Psoas muscle (tissue), 8 donors: ENCODE measurements at places on chromosomes 13 and 19. TPM values are rescaled to one million over a fixed set of nuclear protein-coding genes. Genes with fewer than 3 reads are reported as not detected.

The TMEM38A gene
- total RNA-seq, result 158 TPM

The ELANE gene
- not detected for total RNA-seq

The NKG7 gene
- total RNA-seq, result 0.62 TPM

The ZNF550 gene
- total RNA-seq, result 4.9 TPM

The SSC5D gene
- total RNA-seq, result 2.1 TPM

The ERVV-1 gene
- total RNA-seq, result not detected

GRCh38 chr13:100625447-100625846 lies 36.9 kb upstream of the GGACT start:
- no peaks in the 10 kb centered on the region for H3K27me3 ChIP-seq
- no peaks in the 10 kb centered on the region for H3K4me1 ChIP-seq
- H3K27ac ChIP-seq, result no peak overlapping the region
- H3K36me3 ChIP-seq, result peaks cover 42% of the 10 kb centered on the region
- no peak for DNase-seq
- no peak overlapping the region for H3K4me3 ChIP-seq

DNA sequence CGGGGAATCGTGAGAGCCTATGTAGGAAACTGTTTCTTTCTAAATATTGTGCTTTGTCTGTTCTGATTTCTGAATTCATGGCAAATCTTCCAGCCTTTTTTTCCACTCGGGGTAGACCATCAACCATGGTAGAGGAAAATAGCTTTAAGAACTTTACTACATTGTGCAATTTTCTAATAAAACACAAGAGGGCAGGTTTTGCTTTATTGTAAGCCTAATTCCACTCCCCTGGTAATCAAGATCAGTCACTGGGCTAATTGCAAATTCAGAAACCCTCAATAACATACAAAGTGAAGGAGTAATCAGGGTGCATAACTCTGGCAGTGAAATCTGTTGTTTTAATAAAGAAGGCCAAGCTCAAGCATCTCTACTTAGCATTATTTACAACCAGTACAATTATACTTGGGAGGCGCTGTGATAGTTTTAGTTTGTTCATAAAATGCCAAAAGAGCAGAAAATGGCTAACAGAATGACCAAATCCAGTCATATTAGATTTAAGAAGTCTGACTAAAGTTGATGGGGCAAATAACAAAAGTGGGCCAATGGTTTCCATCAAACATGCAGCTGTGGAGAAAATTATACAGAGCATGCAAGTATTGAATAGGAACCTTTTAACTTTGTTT lies 43.8 kb downstream of the DCT start:
- H3K27ac ChIP-seq, result no peak overlapping the region
- no peak overlapping the region for H3K4me3 ChIP-seq
- DNase-seq, result no peak
- no peaks in the 10 kb centered on the region for H3K4me1 ChIP-seq
- no peaks in the 10 kb centered on the region for H3K36me3 ChIP-seq

GRCh38 chr19:6392221-6393073 lies 517 bp downstream of the GTF2F1 start:
- H3K27me3 ChIP-seq, result no peaks in the 10 kb centered on the region
- H3K4me3 ChIP-seq, result peak overlapping the region; percentile 78

GRCh38 chr13:18921063-18921462 lies 260.6 kb downstream of the TUBA3C start:
- no peaks in the 10 kb centered on the region for H3K36me3 ChIP-seq
- H3K4me1 ChIP-seq, result no peaks in the 10 kb centered on the region
- H3K4me3 ChIP-seq, result no peak overlapping the region
- no peak for DNase-seq
- no peak overlapping the region for H3K27ac ChIP-seq

DNA sequence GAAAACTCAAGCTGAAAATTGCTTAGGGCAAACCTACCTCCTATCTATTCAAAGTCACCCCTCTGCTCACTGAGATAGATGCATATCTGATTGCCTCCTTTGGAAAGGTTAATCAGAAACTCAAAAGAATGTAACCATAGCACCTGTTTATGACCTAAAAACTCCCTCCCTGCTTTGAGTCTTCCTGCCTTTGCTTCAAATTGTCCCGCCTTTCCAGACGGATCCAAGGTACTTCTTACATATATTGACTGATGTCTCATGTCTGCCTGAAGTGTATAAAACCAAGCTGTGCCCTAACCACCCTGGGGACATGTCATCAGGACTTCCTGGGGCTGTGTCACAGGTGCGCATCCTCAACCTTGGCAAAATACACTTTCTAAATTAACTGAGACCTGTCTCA lies 118.6 kb downstream of the TBC1D4 start:
- no peak overlapping the region for H3K4me3 ChIP-seq
- H3K27ac ChIP-seq, result peak overlapping the region; percentile 93
- H3K36me3 ChIP-seq, result no peaks in the 10 kb centered on the region
- H3K4me1 ChIP-seq, result peaks cover 62% of the 10 kb centered on the region
- no peaks in the 10 kb centered on the region for H3K27me3 ChIP-seq
- DNase-seq, result no peak

DNA sequence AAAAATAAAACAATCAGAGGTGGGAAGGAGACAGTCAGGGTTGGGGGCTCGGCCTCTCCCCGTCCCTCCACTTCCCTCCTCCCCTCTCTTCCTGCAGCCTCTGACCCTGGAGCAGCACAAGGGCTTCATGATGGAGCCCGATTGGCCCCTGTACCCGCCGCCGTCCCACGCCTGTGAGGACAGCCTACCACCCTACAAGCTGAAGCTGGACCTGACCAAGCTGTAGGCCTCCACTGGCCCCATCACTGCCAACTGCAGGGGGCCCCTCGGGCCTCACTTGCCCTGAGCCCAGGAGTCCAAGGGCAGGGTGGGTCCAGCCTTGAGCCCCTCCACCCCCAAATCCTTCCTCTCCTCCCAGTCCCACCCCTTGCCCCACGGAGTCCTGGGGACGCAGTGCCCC lies 7.6 kb downstream of the TMEM59L start:
- H3K36me3 ChIP-seq, result no peaks in the 10 kb centered on the region
- DNase-seq, result no peak
- no peak overlapping the region for H3K27ac ChIP-seq
- no peaks in the 10 kb centered on the region for H3K4me1 ChIP-seq
- H3K4me3 ChIP-seq, result no peak overlapping the region
- no peaks in the 10 kb centered on the region for H3K27me3 ChIP-seq

DNA sequence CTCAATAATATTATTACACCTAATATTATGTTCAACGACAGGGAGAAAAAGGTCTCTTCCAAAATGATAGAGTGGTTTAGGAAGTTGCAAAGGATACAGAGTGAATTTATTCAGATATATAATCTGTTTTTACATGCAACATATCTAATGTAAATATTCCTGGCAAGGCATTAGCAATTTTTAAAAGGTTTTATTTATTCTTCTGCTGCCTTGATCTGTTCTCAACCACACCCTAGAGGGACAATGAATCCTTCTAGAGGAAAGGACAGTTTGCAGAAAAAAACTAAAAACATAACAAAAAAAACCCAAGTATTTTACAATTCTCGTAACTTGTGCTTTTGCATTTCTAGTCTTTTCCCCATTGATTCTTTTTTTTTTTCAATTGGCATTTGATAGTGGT lies 459.6 kb downstream of the KLF12 start:
- H3K27me3 ChIP-seq, result no peaks in the 10 kb centered on the region
- no peak overlapping the region for H3K27ac ChIP-seq
- H3K4me1 ChIP-seq, result no peaks in the 10 kb centered on the region
- no peak for DNase-seq
- H3K36me3 ChIP-seq, result no peaks in the 10 kb centered on the region

DNA sequence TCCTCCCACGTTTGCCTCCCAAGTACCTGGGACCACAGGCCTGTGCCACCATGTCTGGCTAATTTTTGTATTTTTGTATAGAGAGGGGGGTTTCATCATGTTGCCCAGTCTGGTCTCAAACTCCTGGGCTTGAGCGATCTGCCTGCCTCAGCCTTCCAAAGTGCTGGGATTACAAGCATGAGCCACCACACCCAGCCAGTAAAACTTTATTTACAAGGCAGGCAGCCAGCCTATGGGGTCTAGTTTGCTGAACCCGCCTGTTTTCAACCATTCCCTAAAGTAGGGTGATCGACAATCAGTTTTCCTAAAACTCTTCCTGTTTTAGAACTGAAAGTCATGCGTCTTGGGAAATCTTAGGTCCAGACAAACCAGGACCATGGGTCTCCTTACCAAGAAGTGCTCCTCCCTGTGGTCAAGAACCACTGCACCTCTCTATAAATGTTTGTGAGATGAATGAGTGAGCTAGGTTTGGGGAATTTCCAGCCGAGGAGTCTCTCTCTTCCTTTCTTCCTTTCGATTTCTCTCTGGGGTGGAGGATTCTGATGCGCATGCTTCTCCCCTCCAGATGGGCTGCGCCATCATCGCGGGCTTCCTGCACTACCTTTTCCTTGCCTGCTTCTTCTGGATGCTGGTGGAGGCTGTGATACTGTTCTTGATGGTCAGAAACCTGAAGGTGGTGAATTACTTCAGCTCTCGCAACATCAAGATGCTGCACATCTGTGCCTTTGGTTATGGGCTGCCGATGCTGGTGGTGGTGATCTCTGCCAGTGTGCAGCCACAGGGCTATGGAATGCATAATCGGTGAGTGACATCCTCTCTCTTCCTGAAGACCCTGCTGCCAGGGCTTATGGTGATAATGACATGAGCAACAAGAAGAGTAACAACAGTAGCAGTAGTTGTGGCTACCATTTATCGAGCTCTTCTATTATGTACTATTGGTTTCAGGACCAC lies 38.7 kb downstream of the ADGRE1 start:
- H3K4me3 ChIP-seq, result no peak overlapping the region
- H3K27me3 ChIP-seq, result no peaks in the 10 kb centered on the region
- no peak overlapping the region for H3K27ac ChIP-seq
- no peak for DNase-seq
- no peaks in the 10 kb centered on the region for H3K4me1 ChIP-seq

DNA sequence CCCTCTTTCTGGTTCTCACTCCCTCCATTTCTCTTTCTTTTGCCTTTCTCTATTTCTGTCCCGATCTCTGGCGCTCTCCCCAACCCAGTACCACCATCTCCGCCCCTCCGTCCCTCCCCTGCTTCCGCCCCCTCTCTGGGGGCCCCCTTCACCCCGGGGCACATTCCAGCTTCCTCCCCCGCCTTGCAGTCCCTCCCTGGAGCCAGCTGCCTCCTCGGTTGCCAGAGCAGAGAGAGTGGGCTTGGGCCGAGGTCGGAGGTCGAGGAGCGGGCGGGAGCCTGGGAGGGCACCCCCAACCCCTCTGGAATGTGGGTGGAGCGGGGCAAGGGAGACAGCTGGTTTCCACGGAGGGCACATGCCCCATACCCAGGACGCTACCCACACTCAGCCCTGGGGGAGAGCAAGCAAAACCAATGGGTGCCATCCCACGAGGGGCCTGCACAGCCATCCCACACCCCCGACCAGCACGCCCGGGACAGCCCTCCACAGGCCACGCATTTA lies 6.5 kb upstream of the CIRBP start:
- peaks cover 8% of the 10 kb centered on the region for H3K36me3 ChIP-seq
- no peak overlapping the region for H3K4me3 ChIP-seq
- peaks cover 54% of the 10 kb centered on the region for H3K4me1 ChIP-seq
- DNase-seq, result no peak

- H3K36me3 ChIP-seq, result no peaks in the 10 kb centered on the region
- no peaks in the 10 kb centered on the region for H3K27me3 ChIP-seq
- H3K4me1 ChIP-seq, result no peaks in the 10 kb centered on the region
- DNase-seq, result no peak
- H3K4me3 ChIP-seq, result no peak overlapping the region
These were observed 43.6 kb downstream of the NLRP12 start for GRCh38 chr19:53780506-53780905.

GRCh38 chr19:12526542-12526941 lies 24.7 kb downstream of the ZNF564 start:
- DNase-seq, result no peak
- peaks cover 35% of the 10 kb centered on the region for H3K36me3 ChIP-seq
- H3K27ac ChIP-seq, result no peak overlapping the region
- H3K4me3 ChIP-seq, result no peak overlapping the region
